Mesenchymal stem cell (in vitro differentiated cells and primary cell): ENCODE measurements at places on chromosomes 11 and 22.

GRCh38 chr11:122441666-122442035 lies 213.9 kb upstream of the UBASH3B start:
- DNase-seq = no peak

- no peak for DNase-seq
These were observed 38.9 kb downstream of the ARHGEF12 start for GRCh38 chr11:120375076-120375475.

- DNase-seq = no peak
These were observed 3.4 kb upstream of the RBM4B start for GRCh38 chr11:66680966-66681645.

DNA sequence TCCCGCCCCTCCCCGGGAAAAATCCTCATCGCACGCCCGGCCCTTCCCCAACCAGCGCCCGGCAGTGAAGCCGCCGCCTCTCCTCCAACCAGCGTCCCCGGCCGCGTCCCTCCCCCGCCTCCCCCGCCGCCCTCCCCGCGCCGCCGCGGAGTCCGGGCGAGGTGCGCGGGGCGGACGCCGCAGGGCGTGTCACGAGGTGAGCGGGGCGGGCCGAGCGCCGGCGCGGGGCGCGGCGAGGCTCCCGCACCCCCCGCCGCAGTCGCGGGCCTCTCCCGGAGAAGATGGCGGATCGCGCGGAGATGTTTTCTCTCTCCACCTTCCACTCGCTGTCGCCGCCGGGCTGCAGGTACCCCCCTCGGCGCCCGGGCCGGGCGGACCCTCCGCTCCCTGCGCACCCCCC lies at the start of gene MAPK8IP2:
TSS of gene MAPK8IP2 (plus strand) at position 256 of the 400 bp plus-strand sequence. CDS start at position 282, 26 bp downstream.
- no peak for DNase-seq

GRCh38 chr11:2772544-2773031 lies 72.8 kb upstream of the KCNQ1OT1 start:
- DNase-seq = peak; percentile 73

DNA sequence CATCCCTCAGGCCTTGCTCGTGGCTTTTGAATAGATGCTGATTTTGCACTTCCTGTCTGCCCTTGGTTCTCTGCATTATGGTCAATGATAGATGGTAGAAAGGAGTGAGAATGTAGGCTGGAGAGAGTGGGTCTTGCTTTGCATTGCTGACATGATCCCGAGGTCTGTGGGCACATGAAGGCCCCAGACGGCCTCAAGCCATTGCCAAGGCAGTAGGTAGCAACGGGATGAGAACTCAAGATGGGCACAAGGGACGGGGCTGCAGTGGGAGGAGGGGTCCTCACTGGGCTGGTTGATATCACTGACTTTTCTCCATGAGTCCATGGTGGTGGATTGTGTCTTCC lies 54.0 kb downstream of the GAB4 start:
- no peak for DNase-seq

GRCh38 chr22:17785185-17786184 lies 11.2 kb upstream of the BID start:
- peak; percentile 42 for DNase-seq

DNA sequence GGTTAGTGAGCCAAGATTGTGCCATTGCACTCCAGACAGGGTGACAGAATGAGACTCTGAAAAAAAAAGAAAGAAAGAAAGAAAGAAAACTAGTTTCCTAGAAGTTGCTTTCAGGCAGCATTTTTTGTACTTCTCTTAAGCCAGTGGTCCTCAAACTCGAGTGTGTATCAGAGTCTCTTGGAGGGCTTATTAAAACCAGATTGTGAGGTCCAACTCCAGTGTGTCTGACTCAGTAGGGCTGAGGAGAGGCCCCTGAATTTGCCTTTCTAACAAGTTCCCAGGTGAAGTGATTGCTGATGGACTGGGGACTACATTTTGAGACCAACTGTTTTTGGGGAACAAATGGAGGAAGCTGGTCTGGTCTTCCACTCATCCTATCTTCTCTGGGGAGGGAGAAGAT lies 57.5 kb upstream of the VSTM5 start:
- no peak for DNase-seq

- DNase-seq = no peak
These were observed 93.4 kb upstream of the SEPTIN5 start for GRCh38 chr22:19620742-19621371.

- peak; percentile 82 for DNase-seq
These were observed 19.9 kb downstream of the CARS1 start for GRCh38 chr11:3037040-3037944.

DNA sequence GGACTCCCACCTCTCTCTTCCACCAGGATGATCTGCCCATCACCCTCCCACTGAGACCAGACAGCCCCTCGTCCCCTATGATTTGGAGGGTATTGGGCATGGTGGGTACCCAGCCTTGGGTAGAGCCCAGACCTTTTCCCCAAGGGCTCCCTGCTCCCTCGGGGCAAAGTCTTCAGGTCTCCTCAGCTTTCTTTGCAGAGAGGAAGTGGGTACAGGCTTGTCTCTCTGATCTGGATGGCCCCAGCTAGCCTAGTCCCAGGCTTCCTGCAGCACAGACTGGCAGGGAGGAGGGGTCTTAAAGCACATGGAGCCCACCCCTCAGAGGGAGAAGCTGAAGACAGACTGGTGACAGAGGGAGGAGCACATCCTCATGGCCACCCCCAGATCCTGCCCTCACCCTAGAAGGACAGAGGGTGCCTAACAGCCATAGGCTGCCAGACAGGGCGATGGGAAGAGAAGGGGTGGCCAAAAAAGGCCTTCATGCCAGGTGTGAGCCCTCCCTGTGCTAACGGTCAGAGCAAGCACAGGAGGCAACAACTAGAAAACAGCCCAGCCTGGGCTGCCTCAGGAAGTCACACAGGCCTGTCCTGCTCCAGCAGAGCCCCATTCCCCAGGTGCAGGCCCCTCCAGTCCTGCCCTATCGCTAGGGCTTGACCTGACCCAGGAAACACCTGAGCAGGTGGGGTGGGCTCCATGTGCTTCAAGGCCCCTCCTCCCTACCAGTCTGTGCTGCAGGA lies 30.4 kb downstream of the SLC22A12 start:
- no peak for DNase-seq

DNA sequence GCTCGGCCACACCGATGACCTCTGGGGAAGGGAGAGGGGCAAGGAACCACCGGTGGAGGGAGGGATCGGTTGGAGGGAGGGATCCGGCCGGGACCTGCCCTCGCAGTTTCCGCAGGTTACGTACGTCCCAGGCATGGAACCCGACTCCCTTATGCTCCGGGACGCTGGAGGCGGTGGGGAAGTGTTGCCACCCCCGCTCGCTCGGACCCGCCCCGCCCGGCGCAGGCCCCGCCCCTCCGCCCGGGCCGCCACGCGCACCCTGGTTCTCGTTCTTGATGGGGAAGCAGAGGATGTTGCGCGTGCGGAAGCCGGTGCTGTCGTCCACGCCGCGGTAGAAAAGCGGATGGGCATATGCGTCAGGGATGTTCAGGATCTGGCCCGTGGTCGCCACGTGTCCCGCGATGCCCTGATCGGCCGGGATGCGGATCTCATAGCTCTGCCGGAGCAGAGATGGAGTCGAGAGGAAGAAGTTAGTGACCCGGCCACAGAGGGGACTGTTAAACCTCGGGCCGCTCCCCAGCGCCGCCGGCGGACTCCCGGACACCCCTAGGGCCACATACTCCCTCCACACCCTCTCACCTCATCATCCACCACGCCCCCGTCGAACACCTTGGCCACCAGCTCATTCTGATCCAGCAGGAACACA lies 89.8 kb downstream of the PDE2A start:
- DNase-seq = no peak

DNA sequence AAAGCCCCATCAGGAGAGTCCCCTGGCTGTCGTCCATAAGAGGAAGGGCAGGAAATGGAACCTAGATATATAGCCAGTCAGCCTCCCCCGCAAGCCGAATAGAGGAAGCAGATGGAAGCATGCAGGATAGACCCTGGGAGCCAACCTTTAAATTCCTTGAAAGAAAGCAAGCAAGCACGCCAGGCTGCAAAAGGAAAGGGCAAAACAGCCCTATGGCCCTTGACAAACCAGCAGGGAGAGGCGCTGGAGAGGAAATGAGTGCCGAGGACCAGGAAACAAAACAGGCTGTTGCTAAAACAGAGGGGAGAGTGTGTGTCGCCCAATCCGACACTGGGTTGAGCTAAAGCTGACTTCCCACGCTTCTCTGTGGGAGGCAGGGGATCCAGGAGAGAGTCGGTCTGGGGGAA lies 203.5 kb upstream of the MTNR1B start:
- DNase-seq = peak; percentile 1

- DNase-seq = peak; percentile 18
These were observed 170.9 kb upstream of the CTSC start for GRCh38 chr11:88508418-88508758.

DNA sequence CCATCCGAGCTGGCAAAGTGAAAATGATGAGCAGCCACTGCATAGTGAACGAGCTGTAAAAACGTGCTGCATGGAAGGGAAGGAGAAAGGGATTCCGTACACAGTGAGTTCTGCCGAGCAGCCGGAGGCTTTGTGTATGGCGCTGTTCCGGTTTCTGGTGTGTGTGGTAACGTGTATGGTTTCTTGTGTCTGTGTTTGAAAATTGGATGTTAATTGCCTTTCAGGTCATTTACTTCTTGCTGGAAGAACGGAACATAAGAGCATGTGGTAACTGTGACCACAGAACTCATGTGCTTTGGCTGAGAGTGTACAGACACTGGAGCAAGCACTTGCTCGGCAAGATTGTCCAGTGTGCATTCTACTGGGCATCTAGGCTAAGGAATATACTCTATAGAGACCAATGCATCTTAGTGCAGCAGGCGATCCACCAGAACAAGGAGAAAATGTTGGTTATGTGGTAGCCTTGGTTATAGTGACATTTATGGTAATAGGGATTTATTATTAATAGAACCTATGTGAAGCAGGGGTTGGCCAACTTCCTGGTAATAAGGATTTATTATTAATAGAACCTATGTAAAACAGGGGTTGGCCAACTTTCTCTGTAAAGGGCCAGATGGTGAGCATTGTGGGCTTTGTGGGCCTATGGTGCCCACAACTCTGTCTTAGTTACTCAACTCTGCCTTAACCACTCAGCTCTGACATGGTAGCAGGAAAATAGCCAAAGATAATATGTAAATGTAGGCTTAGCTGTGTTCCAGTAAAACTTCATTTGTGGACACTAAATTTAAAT lies 49.2 kb downstream of the GRAMD1B start:
- no peak for DNase-seq

DNA sequence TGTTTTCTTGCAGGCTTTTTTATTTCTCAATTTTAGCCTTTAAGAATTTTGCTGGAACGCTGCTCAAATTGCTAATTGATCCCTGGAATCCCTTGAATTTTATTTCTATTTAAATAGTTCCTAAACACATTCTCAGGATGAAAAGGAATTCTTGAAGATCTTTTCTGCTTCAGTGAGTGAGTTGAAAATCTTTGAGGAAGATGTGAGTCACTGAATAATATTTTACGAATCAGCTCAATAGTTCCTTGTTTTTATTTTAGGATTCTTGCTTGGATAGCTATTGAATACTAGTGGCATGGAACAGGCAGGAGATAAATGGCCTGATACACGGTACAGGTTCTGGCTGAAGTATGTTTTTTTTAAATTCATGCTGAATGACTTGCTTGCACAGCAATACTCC lies 194.6 kb upstream of the CCDC90B start:
- DNase-seq = no peak

DNA sequence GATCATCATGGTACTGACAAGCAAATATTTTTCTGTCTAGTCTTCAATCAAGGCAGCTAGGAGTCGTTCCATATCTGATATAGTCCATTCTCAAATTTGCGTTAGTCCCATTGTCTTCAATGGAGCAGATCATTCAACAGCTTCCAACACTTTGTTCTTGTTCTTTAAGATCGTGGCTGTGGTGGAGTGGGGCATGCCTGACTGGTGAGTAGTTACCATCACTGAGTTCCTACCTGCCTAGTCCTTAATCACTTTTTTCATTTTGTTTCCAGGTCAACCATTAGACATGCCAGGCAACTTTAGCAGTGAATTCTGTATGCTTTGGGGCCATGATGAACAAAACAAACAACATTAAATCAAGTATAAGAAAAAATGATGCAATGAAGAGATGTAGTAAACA lies 693.1 kb upstream of the KIRREL3 start:
- no peak for DNase-seq

DNA sequence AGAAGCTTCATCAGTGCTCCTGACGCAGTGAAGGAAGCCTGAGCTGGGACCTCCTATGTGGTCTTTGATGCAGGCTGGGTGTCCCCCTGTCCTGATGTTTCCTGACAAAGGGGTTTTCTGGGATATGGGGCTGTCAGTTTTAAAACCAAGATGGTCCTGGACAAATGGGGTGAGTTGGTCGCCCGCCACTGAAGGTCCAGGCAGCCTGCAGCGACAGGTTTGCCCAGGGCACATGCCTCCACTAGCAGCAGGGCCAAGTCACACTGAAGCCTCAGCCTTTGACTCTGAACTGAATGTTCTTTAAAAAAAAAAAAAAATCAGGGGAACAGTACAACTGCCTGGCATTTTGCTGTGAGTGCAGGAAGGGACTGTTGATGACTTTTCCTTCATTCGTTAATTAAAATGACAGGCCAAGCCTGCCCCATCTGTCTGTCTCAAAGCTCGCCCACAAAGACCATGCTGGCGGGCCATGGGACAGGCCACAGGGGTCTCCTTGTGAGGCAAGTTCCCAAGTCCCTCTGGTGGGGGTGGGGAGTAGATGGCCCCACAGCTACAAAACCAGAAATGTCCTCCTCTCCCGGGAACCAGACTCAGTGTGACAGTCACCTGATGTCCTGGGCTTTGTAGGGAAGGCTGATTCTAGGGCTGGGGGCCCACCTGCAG lies 274.8 kb downstream of the CTTN start:
- DNase-seq = no peak

GRCh38 chr11:93131709-93132108 lies 66.1 kb downstream of the SLC36A4 start:
- DNase-seq = no peak

DNA sequence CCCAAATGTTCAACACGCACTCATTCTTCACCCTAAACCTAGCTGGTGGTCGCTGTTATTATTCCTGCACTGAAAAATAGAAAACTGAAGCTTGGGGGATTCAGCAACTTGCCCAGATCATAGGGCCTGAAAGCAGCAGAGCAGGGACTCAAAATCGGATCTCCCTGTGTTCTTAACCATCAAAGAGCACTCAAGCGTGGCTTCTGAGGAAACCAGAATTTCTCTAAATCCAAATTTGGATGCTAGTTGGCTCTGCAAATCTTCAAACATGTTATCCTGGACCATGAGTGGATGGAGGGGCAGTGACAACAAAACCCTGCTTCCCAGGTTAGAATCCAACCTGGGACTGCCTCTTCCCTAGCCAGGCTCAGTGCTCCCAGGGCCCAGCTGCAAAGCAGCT lies 11.6 kb upstream of the ARAP1 start:
- DNase-seq = no peak

DNA sequence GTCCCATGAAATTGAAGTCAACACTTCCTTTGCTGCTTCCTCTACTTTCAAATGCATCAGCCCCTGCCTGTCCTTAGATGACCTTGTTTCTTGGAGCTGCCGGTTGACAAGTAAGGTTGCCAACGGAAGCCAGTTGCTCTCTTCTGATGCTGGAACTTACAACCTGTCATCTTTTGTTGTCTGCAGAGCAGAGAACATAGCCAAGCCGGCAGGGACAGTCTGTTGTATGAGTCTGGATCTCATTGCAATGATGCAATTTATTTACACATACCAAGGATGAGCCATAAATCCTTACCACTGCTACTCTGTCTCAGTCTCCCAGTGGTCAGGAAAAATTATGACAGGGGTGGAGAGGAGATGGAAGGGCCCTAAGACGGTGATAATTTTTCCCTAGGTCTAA lies 151.4 kb downstream of the BLID start:
- peak; percentile 77 for DNase-seq

GRCh38 chr22:42885446-42885845 lies 28.4 kb upstream of the ARFGAP3 start:
- no peak for DNase-seq
